ENCODE measurements at places on chromosomes 4 and X.
A peak's percentile ranks its signal among the peaks of the same experiment; 100 is the strongest.

- no peak for DNase-seq
Measured at GRCh38 chr4:136900696-136901095, 631.6 kb downstream of the PCDH18 start.

DNA sequence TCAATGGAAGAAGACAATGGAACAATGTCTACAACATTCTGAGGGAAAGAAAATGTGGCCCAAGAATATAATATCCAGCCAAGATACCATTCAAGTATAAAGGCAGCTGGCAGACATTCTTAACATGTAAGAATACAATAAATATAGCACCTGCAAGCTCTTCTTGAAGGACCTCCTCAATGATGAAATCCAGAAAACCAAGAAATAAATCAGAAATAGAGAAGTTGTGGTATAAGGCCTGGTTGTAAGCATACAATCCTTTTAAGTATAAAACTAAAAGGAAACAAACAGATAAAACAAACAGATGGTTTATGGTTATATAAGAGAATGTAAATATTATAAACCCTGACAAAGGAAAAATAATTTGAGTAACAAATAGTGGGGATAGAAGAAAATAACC is 33.4 kb downstream of the SYTL4 start:
- no peak for DNase-seq

DNA sequence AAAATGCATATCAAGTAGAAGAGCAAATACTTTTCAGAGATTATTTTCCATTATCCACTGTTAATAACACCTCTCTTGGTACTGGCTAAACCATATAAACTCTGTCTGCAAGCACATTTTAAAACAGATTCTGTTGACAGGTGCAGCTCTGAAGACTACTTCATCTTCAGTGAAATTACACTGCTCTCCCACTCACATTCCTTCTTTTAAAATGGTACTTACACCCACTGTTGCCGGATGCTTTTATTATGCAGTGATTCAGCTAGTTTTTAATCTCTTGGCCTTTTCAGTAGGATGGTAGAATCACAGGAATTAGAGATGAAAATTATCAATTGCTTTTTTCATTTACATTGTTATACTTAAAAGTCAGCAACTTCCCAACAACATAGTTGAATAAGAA is 381.6 kb downstream of the GASK1B start:
- no peak for DNase-seq

DNA sequence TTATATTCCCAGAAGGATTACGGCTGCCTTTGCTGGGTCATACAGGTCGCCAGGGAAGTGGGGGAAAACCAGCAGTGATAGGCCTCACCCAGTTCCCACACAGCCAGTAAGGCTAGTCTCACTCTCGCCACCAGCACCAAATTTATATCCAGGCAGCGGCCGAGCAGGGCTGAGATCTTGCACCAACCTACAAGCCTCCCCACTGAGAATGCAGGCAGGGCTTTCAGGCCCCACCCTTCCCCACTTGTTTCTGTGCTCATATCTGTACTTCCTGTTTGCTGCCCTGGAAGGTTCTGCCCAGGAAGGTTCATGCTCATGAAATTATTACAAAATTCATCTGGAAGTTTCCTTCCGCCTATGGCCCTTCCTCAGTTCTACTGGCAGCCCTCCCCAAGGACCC is 179.7 kb downstream of the STIM2 start:
- DNase-seq: no peak

DNA sequence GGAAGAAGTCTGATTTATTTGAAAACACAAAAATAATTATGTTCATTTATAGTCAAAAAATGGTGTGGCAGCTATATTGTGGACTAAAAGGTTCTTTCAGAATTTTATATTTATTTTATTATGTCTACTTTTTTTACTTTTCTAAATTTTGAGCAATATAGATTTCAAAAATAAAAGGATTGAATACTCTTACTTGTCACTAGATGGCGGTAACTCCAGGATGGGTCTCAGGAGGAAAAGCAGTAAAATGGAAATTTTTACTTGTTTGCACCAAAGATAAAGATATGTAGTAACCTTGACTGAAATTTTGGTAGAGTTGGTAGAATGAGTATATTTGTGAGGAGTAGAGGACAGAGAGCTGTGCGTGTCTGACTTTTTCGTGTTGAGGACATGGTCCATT is 14.5 kb upstream of the DACH2 start:
- no peak for DNase-seq

- no peak for DNase-seq
Measured at GRCh38 chrX:71532078-71532752, 689 bp upstream of the OGT start.

DNA sequence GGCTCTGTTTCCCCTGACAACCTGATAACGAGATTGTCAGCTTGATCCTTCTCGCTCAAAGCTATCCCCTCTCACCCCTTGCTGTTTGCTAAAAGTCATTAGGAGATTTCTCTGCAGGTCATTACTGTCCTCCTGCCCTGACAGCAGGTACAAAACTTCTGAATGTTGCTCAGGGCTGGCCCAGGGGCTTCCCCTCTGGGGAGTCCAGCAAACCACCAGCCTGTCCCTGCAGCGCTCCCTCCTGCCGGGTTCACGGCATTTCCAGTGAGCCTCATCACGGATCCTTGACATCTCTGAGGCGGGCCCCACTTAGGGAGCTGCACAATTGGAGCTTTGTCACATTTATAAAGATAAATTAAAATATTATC is 5.2 kb upstream of the SORCS2 start:
- peak; percentile 51 for DNase-seq

GRCh38 chr4:160809576-160809975 is 1354.2 kb downstream of the FSTL5 start:
- DNase-seq: no peak
